ENCODE measurements at places on chromosomes 3 and 15.

- no peak for DNase-seq
Observed at GRCh38 chr15:80095511-80095910, 36.0 kb downstream of the ZFAND6 start.

GRCh38 chr3:195829897-195830254, 18.1 kb upstream of the MUC4 start:
- DNase-seq: no peak

GRCh38 chr15:69478259-69478781, 25.7 kb downstream of the RPLP1 start:
- peak; percentile 65 for DNase-seq

DNA sequence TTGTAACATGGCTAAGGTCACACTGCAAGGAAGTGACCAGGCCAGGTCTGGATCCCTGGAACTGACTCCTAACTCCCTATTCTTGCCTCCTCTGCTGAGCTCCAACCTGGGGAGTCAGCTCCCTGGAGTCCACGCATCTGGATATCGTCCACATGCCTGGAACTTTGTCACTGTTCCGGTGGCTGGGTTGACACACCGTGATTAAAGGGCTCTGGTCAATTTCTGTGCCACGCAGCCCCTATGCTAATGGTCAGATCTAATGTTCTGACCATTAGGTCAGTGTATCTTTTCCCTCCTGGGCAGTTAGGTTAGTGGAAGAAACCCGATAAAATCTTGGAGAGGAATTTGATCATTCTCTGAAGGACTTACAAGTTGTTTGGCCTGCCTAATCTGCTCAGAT, 1.6 kb upstream of the TPM1 start:
- DNase-seq: no peak

DNA sequence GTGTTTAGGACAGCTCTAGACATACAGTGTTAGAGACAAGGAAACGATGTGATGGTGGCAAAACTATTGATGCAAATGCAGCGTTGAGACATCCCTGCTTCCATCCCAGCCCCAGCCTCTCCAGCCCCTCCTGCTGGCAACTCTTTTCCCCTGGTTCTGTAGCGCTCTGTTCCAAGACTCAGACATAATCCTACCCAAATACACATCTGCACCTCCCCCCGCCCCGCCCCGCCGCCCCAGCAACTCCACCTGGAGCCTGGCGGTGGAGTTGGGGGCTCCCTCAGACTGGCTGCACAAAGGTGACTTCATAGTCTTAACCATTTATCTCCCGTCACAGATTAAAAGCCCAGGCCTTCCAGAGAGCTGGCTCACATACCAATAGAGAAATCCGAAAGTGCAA, 7.2 kb upstream of the SEC22A start:
- DNase-seq: no peak

GRCh38 chr15:63708126-63708772, 111.1 kb downstream of the FBXL22 start:
- peak; percentile 52 for DNase-seq

- DNase-seq: no peak
Observed at GRCh38 chr3:114147251-114147650, 31.6 kb downstream of the DRD3 start.

GRCh38 chr3:113832477-113833164, 6.0 kb upstream of the GRAMD1C start:
- DNase-seq: no peak

DNA sequence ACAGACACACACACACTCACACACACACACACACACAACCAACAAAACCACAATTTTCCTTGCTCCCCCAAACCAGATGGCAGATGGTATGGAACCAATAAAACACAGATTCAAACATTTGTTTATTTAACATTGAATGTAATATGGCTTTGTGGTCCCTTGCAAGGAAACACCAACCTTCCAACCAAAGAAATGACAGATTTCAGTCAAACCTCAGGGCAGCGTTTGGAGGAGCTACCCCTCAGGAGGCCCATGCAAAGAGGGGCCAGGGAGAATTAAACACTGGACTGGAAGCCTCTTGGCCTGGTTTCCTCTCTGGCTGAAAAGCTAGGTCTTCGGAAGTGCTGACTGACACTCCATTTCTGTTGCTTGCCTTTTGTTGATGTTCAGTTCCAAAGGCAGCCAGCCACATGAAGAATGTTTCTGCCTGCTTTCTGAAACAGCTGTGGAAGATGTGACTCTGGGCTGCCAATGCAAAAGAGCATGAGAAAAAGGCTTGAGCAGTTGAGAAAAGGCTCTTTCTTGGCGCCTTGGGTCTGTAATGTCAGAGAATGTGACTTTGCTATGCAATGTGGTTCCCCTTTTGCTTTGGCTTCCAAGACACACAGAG, 296.1 kb downstream of the RPLP1 start:
- DNase-seq: no peak

GRCh38 chr15:57708047-57708446, 1.5 kb downstream of the POLR2M start:
- DNase-seq: no peak
